ENCODE measurements at places on chromosomes 7 and 10.

DNA sequence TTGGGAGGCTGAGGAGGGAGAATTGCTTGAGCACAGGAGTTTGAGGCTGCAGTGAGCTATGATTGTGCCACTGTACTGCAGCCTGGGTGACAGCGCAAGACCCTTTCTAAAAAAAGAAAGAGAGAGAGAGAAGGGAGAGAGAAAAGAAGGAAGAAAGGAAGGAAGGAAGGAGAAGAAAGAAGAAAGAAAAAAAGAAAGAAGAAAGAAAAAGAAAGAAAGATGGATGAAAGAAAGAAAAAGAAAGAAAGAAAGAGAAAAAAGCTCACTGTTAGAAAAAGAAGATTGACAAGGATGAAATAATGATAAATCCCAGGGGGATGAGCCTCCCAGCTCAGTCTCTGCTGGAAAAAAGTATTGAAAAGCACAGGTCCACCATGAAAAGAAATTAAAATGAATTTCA, 22.8 kb upstream of the CARD11 start:
- no peak for DNase-seq

DNA sequence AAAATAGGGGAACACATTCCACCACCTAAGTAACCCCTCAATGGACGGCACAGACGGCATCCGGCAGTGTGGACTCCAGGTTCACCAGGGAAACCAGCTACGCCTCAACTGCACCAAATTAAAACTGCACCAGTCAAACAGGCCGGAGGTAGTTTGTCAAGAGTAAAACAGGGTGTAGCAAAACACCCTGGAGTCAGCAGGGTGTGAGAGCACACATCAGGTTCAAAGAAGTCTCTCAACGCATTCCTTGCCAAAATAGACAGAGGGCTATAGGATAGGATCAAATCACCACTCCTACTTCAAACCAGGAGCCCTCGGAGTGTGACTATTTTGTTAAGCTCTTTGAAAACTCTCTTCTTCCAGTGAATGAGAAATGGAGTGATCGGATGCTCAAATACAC, 135.9 kb downstream of the PARD3 start:
- no peak for DNase-seq

DNA sequence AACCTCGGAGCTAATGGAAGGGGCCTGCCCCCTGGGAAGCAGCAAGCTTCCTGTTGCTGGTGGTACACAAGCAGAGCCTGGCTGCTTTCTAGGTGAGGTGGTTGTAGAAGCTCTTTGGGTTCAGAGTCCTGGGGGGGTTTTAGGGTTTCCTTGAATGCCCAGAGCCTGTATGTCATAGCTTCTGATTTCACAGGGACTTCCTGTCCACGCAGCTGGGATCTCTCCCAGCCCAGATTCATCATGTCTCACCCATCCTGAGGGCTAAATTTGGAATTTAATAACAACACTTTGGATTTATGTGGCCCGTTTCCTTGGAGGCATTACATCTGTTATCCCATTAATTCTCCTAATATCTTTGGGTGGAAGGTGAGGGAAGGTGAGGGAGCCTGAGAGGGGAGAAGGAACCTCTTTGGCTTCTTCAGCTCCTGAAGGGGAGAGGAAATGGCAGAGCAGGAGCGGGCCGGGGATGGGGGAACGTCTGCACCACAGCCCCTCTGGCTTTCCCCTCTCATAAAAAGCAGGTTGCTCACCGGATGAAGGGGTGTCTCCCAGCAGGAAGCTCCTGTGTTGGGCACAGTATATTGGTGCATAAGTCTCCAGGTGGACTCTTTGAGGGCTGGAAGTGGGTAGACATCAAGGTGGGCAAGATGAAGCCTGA, 19.7 kb downstream of the RPS24 start:
- DNase-seq = no peak

GRCh38 chr10:48767373-48768143, 82.9 kb downstream of the WDFY4 start:
- no peak for DNase-seq

DNA sequence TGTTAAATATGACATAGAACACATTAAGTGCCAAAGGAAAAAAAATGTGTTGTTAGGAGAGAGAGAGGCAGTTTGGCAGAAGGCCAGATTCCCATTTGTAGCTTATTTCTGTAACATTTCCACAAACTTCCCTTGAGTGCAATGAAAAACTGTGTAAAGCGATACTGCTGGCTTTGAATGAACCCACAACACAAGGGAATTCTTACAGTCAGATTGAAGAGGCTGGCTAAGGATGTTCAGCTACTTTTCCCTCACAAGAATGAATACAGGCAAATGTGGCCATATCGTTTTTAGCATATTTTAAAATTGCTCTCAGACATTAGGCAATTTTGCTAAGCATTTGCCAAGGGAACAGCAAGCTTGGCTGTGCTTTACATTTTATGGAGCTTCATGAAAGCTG, 614.1 kb upstream of the FZD8 start:
- DNase-seq = no peak

Measured in inflammatory macrophage treated with lipopolysaccharide for 1 hour (primary cell).